NCI-H1105 treated with DMSO at 0.1 percent for 48 hours (cell line): ENCODE measurements at places on chromosomes 5 and 9.
A peak's percentile ranks its signal among the peaks of the same experiment; 100 is the strongest.

GRCh38 chr5:2256691-2257280 is 374.1 kb upstream of the IRX4 start:
- no peak for DNase-seq

GRCh38 chr9:127634698-127635097 is 22.6 kb downstream of the STXBP1 start:
- DNase-seq: no peak

GRCh38 chr5:126369995-126370731 is 53.0 kb upstream of the GRAMD2B start:
- DNase-seq: no peak

DNA sequence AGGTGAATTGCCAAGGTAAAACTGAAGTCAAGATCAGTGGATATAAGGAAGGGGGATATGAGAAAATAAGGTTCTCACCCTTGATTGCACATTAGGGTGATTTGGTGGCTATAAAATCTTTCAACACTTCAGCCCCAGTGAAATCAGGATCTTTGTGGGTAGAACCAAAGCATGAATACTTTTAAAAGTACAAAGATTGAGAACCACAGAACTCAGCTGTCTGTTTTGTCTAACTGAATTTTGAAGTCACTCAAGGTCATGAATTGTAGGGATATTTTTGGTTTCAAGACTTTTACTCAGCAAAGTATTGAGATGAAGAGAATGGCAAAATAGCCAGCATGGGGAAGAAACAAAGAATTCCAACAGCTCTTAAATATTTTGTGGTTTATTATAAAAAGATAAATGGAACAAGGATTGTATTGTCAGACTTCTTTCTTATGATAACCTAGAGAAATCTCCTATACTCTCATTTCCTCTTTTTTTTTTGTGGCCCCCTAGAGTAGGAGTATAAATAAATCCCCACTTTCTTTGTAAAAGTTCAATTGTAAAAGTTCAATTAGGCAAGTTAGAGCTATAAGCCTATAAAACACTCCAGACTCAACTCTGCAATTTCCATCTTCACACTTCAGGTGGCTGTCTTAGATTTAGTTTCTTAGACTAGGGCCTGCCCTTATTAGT is 272.9 kb downstream of the PDE4D start:
- no peak for DNase-seq

GRCh38 chr5:113331209-113331551 is 103.6 kb downstream of the TSSK1B start:
- no peak for DNase-seq

DNA sequence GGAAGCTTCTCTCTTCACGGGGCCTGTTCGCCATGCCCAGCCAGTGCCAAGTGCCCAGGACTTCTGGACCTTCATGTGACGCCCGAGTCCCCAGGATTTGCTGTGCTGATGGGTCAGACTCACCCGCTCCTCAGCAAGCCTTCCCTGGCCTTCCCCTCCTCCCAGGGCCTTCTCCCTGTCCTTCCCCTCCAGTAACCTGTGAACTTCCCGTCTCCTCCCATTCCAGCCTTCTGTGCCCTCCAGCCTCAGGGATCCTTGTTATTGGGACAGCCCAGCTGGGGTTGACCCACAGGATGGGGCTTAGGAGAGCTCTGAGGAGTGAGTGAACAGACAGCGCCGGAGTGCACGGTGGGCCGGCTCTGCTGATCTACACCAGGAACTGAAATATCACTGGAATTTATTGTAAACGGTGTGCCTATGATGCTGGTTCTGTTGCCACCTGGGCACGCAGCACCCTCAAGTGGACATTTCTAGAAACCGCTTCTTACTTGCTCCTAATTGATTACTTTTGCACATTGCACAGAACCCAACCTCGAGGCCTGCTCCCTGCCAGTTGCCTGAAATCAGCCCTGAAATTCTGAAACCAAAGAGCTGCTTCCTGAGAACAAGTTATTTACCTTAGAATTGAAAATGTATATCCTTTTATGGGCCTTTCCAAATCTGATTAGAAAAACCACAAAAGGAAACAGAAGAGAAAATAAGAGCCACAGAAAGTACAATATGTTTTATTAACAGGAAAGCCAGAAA is 1.5 kb downstream of the SPAAR start:
- DNase-seq: peak; percentile 19

DNA sequence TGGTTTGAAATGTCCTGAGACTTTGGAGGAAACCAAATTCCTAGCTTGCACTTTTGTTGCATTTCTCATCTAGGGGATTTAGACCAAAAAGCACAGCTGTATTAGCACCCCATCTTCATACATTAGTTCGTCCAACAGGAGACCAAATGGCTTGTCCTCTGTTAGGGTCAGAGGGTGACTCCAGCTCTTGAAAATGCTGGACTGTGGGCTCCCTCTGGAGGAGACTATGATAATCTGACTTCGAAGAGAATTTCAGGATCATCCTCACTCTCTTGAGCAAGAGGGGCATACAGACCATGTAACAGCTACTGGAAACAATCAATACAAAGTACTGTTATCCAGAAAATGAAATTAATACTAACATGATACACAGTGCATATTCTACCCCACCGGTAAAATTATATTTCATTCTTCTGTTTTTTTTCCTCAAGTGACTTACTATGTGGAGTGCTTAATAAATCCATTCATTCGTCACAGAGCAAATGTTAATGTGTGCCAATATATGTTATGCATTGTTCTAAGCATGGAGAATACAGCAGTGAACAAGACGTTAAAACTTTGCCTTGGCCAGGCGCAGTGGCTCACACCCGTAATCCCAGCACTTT is 63.7 kb upstream of the PPP2CA start:
- DNase-seq: peak; percentile 27

DNA sequence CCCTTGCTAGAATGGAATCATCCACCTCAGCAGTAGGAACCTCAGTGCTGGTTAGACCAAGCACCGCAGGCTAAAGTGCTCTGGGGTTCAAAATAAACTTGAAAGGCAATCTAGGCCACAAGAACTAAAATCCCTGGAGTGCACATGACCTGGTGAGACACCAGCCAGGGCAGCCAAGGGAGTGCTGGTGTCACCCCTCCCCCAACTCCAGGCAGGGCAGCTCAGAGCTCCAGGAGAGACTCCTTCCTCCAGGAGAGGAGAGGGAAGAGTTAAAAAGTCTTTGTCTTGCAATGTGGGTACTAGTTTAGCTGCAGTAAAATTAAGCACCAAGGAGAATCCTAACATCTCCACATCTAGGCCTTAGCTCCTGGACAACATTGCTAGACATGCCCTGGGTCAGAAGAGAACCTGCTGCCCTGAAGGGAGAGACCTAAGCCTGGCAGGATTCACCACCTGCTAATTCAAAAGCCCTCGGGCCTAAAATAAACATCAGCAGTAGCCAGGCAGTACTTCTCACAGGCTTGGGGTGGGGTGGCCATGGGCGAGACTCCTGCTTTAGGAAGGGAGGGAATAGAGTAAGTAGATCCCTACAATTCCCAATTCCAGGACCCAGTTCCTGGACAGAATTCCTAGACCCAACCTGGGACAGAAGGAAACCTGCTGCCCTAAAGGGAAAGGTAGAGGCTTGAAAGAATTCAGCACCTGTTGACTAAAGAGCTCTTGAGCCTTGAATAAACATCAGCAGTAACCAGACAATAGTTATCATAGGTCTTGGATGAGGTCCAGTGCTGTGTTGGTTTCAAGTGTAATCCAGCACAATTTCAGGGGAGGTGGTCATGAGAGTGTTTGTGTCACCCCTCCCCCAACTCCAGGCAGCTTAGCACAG is 25.8 kb downstream of the UGT3A2 start:
- DNase-seq: peak; percentile 97

- no peak for DNase-seq
These were observed 756.2 kb downstream of the CDH9 start for GRCh38 chr5:26282190-26282589.
